ENCODE measurements at places on chromosomes 2 and 18. TPM values are rescaled to one million over a fixed set of nuclear protein-coding genes. Genes with fewer than 3 reads are reported as not detected.

SMPD4 gene
- total RNA-seq, result 28.9 TPM

MMADHC gene
- total RNA-seq, result 278 TPM

UNC80 gene
- not detected for total RNA-seq

KCNG2 gene
- total RNA-seq, result not detected

ALK gene
- 0.03 TPM for total RNA-seq

CXCR4 gene
- total RNA-seq, result 6.5 TPM

DSC1 gene
- total RNA-seq, result not detected

PTH2R gene
- not detected for total RNA-seq

PSMA8 gene
- total RNA-seq, result not detected

DNA sequence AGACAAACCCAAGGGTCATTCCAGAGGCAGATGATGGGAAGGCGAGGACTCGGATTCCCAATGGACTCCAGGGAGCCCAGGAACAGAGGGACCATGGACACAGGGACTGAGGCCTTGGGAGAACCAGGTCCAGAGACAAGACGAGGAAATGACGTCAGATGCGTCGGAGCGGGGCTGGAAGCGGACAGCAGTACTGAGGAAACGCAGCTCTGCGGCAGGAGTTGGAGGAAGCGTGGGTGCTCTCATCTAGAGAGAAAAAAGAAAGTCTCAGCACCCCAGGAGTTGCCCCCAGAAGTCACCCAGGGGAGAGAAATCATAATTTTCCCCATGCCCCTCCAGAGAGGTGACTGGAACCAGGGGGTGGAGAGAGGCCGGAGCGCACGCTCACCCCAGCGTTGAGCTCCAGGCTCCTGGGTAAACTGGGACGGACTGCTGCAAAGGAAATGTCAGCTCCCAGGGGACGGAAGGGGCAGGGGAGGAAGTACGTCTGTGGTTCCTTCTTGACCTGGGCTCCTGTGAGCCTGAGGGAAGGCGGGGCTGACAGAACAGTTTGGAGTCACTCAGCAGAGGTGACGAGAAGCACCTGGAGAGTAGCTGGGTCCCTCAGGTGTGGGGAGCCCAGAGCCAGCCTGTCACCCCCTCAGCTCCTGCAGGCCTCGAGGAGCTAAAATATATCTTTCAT lies 44.7 kb downstream of the CMPK2 start:
- DNase-seq, result no peak

- no peak for DNase-seq
Observed at GRCh38 chr2:187638840-187639239, 84.6 kb upstream of the TFPI start.

DNA sequence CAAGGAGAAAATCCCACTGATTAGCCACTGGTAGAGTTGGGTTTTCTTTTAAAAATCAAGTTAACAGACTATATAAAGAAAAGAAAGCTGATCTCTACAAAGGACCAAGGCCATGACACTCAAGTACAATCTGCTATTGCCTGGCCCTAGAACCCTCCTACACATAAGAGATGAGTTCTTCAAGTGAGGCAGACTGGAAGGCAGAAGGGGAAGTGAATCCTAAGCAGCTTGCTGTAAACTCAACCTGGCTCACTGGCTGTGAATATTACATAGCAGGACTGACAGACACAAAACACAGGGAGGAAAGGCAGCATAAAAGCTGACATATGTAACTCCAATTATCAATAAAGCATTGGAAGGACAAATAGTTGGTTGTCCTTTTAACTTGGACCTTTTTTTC lies 65.4 kb downstream of the TRIP12 start:
- no peak for DNase-seq

DNA sequence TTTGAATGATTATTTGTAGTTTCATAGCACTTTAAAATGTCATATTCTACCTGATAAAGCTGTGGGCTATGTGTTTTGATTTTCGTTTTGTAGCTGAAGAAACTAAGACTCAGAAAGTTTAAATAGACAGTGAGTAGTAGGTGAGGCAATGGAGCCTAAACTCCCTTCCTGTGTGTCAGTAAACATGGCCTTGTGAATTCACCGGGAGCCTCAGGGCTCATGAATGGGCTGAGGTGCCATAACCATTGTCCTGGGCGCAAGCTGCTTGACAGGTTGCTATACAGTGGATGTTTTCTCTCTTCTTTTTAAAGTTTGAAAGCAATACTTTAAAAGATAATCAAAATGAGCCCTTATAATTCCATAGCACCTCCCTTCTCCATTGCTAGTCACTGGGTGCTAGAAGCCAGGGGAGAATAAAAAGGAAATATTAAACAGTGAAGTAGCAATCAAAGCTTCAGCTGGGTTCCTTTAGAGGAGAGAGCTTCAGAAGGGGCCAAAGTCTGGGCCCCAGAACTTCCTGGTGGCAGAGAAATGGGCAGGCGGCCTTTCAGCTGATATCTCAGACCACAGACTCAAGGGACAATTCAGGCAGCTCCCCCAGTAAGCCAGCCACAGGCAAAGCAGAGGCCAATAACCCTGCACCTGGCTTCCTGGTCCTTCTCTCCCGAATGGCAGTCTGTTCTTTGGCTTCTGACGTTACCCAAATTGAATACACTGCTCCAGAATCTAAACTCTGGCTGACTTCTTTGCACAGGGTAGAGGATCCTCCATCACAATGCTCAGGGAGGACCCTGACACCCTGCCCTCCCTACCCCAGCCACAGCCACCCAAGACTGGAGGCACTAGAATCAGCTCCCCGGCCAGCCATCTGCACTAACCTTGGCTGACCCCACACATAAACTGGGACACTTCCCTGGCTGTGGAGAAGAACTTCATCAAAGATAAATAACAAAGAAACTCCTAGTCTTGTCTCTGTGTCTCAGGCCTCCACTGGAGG lies 51.8 kb upstream of the NPAS2 start:
- peak; percentile 29 for DNase-seq

- no peak for DNase-seq
Observed at GRCh38 chr2:109098921-109099273, 30.1 kb upstream of the SH3RF3 start.

- DNase-seq, result no peak
Observed at GRCh38 chr2:203347375-203347774, 19.2 kb downstream of the ABI2 start.

DNA sequence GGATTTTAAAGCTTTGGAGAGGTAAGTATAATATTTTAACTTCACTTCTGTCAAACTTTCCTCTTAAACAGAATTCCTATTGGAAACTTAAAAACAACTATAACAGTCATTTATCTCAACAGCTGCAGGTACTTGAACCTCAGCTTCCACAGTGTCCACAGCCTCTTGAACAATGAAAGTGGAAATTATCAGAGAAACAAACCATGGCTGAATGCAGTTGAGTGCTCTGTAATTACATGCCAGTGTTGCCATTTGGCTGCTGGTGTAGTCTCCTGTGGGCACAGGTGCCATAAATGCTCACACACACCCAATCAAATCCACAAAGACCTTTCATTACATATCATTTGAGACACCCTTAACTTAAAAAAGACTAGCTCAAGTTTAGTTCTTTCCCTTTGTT lies 125.1 kb downstream of the CPS1 start:
- DNase-seq, result no peak

DNA sequence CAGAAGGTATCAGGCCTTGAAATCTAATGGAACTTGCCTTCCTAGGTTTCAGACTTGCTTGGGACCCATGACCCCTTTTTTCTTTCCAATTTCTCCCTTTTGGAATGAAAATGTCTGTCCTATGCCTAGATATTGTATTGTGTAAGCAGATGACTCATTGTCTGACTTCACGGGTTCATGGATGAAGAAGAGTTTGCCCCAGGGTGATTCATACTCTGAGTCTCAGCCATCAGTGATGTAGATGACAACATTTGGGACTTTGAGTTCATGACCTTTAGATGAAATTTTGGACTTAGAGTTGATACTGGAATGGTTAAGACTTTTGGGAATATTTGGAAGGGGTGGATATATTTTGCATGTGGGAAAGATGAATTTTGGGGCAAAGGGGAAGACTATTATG lies 11.2 kb upstream of the SCYGR5 start:
- DNase-seq, result peak; percentile 72

- DNase-seq, result no peak
Observed at GRCh38 chr2:31222071-31222470, 4.8 kb upstream of the CAPN14 start.

- no peak for DNase-seq
Observed at GRCh38 chr18:76005632-76006208, 489.3 kb downstream of the ZNF516 start.

GRCh38 chr2:109613922-109614714 lies at the start of the genes SEPTIN10 and SOWAHC:
TSS of gene SEPTIN10 (minus strand) at chr2:109613966. CDS start at chr2:109613827, 139 bp downstream.
TSS of gene SOWAHC (plus strand) at chr2:109614364. CDS start at chr2:109614490, 126 bp downstream.
- DNase-seq, result peak; percentile 100

- no peak for DNase-seq
Observed at GRCh38 chr18:24214144-24214543, 75.3 kb downstream of the CABYR start.

- DNase-seq, result no peak
Observed at GRCh38 chr2:184945326-184945725, 347.0 kb downstream of the ZNF804A start.

GRCh38 chr2:174235680-174236079 lies 12.7 kb downstream of the OLA1 start:
- no peak for DNase-seq

GRCh38 chr18:45321520-45321919 lies 293.8 kb upstream of the SLC14A2 start:
- DNase-seq, result no peak

DNA sequence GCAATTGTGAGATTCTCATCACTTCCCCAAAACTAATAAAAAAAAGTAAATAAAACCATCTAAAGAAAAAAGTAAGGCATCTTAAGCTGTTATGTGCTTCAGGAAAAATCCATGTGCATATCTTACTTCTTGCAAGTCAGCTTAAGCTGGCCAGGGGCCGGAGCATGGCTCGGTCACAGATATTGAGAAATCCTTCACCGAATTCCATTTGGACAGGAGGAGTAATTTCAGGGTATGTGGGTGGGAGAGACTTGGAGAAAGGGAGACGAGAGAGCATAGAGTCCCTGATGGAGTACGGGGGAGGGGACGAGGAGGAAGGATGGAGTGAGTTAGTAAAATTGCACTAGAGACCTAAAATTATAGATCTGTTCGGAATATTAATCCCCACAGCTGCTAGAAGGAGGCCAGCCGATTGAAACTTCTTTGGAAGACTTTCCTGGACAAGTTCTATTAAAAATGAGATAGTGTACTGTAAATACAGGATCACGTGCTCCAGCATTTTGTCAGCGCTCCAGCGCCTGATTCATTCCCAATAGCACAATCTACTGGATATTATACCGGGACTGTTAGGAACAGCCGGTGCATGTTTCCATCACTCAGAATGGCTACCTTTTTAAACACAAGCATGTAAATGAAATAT lies 438.5 kb downstream of the ZNF516 start:
- no peak for DNase-seq

- DNase-seq, result peak; percentile 49
Observed at GRCh38 chr2:176082824-176083751, 674 bp downstream of the EVX2 start.

GRCh38 chr2:170310876-170311502 lies 133.0 kb downstream of the MYO3B start:
- peak; percentile 9 for DNase-seq

- no peak for DNase-seq
Observed at GRCh38 chr2:213015387-213016165, 135.8 kb downstream of the IKZF2 start.

GRCh38 chr2:8445580-8445979 lies 236.3 kb upstream of the ID2 start:
- DNase-seq, result no peak
